ENCODE measurements at places on chromosomes 5 and 9.

DNA sequence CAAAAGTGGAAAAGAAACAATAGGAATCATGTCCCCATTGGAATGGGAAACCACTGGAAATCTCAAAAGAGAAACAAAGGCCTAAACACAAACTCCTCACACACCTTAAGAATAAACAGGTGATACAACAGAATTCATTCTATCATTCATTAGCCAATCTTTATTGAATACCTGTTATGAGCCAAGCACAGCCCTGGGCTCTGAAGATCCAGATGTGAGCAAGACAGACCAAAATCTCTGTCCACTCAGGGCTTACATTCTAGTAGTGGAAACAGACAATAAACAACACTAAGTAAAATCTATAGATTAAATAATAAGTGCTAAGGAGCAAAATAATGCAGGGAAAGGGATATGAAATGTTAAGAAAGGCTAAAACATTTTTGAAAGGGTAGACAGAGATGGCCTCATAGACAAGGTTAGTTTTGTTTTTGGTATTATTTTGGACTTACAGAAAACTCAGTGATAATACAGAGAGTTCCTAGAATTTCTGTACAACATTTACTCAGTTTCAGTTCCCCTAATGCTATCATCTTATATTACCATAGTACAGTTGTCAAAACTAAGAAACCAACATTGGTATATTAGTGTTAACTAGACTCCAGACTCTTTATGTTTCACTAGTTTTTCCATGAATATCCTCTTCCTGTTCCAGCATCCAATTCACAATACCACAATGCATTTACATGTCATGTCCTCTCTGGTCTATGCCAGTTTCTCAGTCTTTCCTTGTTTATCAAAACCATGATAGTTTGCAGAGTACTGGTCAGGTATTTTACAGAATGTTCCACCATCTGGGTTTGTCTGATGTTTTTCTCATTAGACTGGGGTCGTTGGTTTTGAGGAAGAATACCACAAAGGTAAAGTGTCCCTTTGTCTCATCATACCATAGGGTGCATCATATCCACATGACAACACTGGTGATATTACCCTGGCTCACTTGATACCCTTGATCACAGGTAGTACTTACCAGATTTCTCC lies 103.7 kb downstream of the SIL1 start:
- DNase-seq = no peak

DNA sequence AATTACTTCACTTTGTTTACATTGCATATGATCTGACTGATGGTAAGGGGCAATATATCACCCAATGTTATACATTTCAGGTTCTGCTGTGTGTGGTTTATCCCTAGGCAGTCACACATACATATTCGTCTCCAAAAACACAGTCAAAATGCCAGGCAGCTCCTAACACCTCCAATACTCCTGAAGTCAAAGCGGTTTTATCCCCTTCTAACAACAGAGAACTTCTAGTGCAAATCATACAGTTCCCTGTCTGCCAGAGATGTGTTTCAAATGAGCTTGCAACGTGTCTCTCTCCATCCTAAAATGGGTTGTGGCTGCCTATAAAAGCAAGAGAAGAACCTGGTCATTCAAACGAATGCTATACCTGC lies 328.9 kb downstream of the ELAVL2 start:
- no peak for DNase-seq

DNA sequence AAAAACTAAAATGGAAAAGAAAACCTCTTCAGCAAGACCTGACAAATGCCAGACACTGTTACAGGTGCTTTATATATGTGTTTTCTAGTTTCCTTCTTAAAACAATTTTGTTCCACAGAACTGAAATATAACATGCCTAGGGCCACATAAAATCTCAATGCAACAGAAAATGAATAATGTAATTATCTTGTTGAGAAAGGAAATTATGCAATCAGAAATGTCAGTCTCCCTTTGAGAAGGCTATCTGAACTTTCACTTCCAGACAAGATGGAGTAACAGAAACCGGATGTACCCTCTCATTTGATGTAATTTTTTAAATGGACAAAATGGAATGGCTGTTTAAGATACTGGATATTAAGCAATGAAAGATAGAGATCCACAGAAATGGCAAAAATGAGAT lies 79.2 kb downstream of the AGTPBP1 start:
- DNase-seq = peak; percentile 0

GRCh38 chr9:106643211-106643930 lies 219.6 kb upstream of the ZNF462 start:
- no peak for DNase-seq

- no peak for DNase-seq
Observed at GRCh38 chr9:33082538-33083326, 6.3 kb upstream of the SMU1 start.

- no peak for DNase-seq
Observed at GRCh38 chr9:14346231-14346791, 32.4 kb upstream of the NFIB start.

DNA sequence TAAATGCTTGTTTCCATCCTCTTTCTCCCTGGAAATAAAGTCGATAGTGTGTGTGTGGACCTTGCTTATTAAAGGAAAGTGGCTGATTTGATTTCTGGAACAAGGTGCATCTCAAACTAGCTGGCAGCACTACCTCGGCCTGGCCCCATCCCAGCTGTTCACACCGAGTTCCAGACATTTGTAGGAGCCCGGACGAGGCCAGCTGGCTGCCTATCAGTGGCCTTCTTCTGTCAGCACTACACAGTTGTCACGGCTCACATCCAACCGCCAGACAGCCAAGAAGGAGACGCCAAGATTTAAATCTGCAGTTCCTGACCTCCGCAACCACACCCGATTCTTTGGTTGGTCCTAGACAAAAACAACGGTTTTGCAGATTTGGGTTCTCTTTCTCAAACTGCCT lies 63.6 kb downstream of the PALM2AKAP2 start:
- DNase-seq = no peak

- peak; percentile 73 for DNase-seq
Observed at GRCh38 chr5:151063142-151063989, 17.5 kb downstream of the TNIP1 start.

DNA sequence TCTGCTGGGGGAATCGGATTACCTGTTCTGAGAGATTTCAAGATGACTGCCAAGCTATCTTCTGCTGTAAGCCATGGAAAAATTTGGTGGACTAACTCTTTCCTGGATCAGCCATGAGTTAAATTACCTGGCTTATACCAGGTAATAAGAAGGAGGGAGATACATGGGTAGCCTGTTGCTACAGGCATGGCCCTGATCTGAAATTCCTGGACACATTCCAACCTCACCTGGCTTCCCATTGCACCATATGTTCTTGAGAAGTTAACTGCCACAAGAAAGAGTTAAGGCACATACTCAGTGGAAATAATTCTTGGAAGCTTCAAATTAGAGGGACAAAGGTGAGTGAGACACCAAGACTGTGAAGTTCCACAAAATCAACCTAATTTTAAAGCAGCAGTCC lies 371.3 kb downstream of the ACTL7B start:
- peak; percentile 56 for DNase-seq

GRCh38 chr5:150801117-150801927 lies 22.8 kb downstream of the SMIM3 start:
- DNase-seq = peak; percentile 87

DNA sequence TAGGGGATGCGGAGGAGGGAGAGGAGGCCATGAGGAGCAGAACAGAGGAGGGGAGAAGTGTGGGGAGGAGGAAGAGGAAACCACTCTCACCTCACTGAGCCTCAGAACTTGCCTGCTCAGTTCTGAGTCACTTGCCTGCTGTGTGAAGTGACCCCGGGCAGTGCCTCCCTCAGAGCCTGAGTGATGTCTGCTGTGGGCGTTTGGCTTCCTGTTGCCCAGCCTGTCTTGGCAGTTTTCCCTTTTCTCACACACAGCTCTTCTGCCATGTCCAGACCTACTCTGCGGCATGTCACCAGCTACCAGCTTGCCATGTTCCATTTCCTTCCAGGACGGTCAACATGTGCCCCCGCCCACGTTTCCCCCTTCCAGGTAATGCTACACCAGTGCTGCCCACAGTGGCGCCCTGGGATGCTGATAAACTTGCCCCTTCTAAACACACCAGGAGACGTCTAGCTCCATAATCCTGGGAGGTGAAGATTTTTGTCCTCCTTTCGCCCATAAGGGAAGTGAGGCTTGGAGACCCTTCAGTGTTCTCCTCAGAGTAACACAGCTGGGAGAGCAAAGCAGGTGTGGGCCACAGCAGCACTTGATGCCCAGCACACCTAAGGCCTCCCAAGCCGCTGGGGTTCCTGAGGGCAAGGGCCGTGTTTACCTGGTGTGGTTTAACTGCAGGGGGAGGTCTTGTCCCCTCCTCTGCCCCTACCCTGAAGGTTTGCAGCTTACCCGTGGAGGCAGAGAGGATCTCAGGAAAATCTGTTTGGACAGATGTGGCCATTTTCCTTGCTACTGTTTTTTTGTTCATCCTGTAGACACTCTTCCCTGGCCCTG lies 63.8 kb upstream of the RNF130 start:
- DNase-seq = peak; percentile 94

- no peak for DNase-seq
Observed at GRCh38 chr9:23702311-23702922, 123.6 kb downstream of the ELAVL2 start.

- DNase-seq = no peak
Observed at GRCh38 chr5:3347741-3348140, 247.9 kb upstream of the IRX1 start.

DNA sequence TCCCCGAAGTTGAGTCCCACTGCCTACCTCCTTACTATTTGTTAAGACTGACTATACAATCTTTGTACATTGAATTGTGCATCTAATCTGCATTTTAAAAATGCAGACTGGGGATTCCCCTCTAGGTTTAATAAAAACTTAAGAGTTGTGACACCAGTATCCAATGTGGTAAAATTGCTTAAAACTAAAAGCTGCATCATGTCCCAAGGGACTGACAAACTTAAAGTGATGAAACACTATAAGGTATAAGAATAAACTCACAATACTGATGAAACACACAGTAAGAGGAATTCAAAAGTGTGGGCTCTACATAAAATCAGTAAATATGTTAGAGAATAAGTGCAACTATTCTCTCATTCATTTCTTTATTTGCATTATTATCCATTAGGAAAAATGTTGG lies 1905.1 kb downstream of the MAT2B start:
- peak; percentile 40 for DNase-seq

DNA sequence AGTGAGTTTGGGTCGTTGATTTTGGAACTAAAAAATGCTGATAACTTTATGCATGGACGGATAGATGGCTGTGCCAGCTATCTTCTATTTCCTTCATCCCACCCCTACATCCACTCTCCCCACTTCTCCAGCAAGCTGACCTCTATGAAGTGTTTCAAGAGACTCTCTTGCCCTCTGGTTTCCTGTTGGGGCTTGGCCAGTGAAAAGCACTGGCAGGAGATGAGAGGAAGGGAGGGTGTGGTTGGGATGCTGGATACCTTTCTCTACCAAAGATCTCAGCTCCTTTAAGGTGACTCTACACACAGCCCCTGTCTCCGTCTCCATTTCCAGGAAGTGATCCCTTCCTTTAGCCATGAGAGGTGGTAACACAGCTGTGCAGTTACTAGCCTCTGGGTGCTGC lies 30.0 kb upstream of the JMY start:
- no peak for DNase-seq

- no peak for DNase-seq
Observed at GRCh38 chr5:158233735-158234322, 374.9 kb upstream of the CLINT1 start.

DNA sequence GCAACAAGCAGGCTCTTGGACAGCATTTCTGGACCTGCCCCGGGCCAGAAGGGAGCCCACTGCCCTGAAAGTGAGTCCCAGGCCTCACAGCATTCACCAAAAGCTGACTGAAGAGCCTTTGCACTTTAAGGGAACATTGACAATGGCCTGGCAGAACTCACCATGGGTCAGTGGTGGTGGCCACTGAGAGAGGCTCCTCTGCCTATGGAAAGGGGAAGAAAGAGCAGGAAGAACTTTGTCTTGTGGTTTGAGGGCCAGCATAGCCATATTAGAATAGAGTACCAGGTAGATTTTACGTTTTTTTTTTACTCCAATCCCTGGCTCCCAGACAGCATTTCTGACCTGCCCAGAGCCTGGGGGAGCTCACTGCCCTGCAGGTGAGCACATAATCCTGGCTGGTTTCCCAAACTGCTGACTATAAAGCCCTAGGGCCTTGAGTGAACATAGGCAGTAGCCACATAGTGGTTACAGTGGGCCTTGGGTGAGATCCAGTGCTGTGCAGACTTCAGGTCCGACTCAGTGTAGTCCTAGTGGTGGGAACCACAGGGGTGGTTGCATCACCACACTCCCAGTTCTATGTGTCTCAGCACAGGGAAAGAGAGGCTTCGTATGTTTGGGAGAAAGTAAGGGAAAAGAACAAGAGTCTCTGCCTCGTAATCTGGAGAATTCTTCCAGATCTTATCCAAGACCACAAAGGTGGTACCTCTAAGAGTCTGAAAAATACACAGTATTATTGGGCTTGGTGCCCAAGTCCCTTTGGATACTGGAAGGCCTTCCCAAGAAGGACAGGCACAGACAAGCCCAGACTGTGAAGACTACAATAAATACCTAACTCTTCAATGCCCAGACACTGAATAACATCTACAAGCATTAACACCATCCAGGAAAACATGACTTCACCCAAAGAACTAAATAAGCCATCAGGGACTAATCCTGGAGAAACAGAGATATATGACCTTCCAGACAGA lies 89.5 kb downstream of the TSSK1B start:
- DNase-seq = peak; percentile 92

- DNase-seq = no peak
Observed at GRCh38 chr5:132055808-132056609, 4.4 kb upstream of the IL3 start.

DNA sequence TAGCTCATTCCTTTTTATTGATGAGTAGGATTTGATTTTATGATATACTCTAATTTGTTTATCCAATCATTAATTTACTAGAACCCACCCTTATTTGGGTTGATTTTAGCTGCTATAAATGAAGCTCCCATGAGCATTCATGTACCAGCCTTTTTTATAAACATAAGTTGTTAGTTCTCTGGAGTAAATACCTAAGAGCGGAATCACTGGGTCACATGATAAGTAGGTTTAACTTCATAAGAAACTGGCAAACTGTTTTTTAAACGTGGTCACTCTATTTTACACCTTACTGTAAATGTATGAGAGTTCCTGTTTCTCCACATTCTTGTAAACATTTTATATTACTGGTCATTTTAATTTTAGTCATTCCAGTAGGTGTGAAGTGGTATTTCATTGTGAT lies 364.6 kb downstream of the NPR3 start:
- no peak for DNase-seq

- no peak for DNase-seq
Observed at GRCh38 chr9:98255061-98255577, 330 bp downstream of the TBC1D2 start.
